ENCODE measurements at places on chromosomes 7 and 10. TPM values are rescaled to one million over a fixed set of nuclear protein-coding genes. Genes with fewer than 3 reads are reported as not detected.

- no peak for DNase-seq
These were observed 181.2 kb upstream of the KCND2 start for GRCh38 chr7:120091807-120092206.

DNA sequence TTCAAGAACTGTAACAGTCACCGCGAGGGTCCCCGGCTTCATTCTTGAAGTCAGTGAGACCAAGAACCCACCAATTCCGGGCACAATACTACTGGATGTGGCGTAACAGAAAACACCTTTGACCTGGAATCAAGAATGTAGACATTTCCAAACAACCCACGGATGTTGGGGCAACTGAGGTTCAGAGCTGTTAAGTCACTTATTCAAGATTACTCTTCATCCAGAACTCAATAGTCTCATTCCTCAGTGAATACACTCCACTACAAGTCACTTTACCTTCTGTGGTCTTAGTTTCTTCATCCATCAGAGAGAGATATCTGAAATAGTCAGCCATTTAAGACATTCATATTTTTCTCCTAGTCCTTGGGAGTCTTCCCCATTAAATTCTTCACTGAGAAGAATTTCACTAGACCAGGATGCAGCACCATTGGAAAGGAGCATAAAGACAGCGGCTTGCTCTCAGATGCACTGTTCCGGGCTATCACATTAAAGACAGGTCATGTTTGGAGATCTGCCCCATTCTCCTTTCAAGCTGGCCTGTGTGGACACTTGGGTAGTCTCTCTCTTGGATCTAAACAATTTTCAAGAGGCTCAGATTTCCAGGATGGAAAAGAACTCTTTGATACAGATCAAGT is 32.3 kb upstream of the ARID5B start:
- DNase-seq: no peak

DNA sequence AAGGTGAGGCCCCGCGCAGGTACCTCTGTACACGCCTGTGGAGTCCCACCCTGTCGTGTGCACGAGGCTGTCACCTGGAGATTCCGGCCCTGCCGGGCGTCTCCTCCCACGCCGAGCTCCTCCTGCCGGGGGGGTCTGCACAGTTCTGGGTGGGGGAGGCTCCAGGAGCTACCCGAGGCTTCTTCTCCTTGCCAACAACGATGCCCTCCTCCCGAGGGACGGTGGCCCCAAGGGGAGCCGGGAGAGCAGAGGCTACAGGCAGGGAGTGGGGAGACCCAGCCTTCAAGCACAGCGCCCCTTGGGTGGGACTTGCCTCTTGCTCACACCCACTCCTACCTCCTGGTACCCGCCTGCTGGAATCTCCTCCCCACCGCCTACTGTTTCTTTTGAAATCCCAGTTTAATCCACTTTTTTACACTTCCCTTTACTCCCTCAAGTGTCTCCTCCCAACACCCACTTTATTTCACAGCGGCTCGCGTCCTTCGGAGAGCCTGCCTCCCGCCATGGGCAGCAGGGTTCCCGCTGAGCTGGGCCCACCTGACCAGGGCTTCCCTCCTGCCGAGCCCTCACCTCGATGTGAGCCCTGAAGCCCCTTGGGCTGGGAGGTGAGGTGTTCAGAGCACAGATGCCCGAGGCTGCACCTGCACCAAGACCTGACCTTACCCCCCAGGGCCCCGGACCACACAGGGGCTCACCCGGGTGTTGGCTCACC is 338.1 kb downstream of the DNAJB6 start:
- DNase-seq: no peak

Gene DNAJC2
- total RNA-seq: 16.8 TPM

DNA sequence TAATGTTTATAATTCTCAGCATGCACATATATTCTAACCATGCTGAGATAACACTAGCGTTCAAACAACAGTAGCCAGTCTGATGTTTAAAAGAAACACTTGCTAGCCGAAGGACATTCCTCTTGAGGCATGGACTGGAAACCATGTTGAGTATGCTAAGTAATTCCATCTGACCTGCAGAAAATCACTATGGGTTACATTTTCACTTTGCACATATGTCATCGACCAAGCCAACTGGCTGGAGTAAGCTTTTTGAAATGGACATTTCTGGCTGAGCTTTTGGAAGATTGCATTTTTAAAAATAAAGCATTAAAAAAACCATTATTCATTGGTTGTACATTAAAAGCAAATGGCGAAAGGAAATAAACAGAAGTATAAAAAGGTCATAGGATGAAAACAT is 88.2 kb downstream of the BBS9 start:
- DNase-seq: no peak

- no peak for DNase-seq
These were observed 761.9 kb downstream of the MAGI2 start for GRCh38 chr7:78691584-78691983.

DNA sequence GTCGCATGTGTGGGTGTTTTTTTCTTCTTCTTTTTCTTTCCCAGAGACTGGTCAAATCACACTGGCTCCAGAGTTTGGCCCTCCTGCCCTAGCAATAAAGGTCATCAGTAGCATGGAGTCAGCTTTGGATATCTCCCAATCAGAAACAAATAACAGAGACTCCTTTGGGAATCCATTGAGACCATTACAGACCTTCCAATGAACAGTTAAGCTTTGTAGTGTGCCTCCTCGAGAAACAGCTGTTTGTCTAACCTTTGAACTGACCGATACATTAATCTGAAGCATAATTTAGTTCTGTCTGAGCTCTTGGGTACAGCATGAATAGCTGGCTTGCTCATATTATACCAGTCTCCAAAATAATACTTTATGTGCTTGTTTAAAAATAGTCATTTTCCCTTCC is 1103.2 kb downstream of the GATA3 start:
- DNase-seq: no peak

DNA sequence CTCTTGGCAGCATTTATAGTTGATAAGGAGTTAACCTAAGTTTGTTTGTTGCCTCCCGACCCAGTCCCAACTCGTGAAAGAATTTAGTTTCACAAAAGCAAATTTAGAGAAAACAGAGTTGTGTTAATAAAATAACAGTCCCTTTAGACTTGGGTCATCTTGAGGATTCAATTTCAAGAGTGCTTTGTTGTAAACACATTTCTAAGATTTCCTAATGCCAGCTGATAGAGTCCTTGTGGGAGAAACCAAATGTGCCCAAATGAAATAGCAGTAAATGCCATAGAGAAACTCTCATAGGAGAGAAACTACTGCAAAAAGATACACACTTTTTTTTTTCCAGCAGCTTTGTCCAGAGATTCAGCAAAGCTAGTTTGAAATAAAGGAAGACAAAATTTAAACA is 211.3 kb upstream of the BMPER start:
- no peak for DNase-seq

DNA sequence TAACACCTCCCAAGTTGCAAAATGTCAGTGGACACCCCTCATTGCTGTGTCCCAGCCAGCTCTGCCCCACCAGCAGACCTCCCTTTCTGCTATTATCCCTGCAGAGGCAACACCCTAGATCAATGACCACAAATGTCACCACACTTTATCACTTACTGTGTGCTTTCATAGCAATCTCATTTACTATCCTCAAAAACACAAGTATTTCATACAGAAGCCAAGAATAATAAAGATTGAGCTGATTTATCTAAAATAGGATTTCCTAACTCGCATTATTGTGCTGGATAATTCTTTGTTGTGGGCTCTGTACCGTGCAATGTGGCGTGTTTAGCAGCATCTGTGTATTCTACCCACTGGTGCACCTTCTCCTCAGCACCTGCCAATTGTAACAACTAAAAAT is 13.2 kb upstream of the ABCB5 start:
- DNase-seq: no peak

DNA sequence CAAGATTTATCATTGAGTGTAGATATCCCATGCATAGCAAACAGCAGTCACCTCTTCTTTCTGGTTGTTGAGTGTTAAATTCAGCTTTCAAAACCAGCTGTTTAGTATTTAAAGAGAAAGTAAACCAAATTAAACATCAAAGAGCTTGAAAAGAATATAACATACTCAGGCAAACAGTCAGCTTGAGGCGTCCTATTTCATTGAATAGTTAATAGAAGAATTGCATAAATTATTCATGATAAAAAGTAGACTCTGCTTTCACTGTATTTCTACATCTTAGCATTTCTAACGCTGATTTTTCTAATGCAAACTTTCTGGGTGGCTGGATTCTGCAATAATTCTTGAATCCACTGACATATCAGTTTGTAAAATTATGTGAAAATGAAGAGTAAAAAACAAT is 464.5 kb upstream of the LRRN3 start:
- DNase-seq: no peak

DNA sequence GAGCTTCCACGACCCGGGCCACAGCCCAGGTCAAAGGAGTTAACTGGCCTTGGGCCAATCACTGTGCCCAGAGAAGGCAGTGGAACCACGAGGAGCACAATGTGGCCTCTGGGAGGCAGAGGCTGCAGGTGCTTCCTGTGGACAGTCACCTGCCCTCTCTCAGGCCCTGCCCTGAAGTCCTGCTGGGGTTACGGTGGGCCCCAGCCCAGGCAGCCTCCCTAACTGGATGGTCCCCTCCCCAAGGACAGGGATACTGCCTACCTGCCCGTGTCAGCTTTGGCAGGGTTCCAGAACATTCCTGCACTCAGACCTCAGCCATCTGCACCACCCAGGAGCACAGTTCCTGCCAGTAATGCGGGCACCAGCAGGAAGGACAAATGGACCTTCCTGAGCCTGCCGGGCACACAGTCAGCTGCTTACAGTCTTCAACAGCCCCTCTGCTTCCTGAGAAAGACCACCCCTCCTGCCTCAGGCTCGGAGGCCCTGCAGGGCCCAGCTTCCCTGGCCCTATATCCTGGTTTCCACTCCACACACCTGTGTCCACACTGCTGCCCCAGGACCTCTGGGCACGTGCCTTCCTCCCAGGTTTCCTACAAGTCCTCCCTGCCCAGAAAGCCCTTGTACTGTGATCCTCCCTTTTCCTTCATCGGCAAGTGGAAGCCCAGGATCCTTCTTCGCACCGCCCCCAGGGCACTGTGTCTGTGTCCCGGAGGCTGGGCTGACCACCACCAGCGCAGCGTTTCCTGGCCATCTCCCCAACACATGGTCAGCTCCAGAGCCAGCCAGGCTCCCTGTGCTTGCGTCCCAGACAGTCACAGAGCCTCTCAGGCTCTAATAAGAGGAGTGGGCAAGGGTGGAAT is 23.3 kb downstream of the WDR86 start:
- no peak for DNase-seq

Gene SPDYE2B
- not detected for total RNA-seq

DNA sequence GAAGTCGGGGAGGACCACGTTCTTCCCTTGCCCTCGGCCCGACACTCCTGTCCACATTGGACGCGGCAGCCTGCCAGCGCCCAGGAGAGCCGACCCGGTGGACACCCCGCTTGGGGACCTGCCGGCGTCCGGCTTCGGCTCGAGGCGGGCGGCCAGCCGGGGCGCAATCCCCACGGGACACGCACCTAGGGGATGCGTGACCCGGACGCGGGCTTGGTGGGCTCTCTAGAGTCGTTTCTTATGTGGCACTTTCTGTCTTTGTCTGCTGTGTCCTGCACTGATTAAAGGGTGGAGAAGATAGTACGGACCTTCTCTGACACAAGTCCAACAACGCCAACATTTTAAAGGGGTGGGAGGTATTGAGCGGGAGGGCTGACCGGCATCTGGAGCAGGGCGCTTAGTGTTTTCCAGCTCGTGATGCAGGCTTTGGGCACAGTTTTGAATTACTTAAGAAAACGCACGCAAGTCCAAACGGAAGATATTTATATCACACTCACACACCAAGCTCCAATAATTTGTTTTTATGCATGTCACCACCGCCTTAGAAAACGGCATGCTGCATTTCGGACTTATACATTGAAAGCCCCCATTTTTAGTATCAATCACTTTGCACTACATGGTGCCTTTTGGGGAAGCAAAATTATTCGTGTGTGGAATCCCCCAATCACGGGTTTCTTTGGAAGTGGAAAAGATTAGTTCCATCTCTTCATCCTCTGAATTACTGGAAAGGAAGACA is 3.9 kb upstream of the SPAG6 start:
- no peak for DNase-seq

Gene DPYSL4
- total RNA-seq: 0.13 TPM

DNA sequence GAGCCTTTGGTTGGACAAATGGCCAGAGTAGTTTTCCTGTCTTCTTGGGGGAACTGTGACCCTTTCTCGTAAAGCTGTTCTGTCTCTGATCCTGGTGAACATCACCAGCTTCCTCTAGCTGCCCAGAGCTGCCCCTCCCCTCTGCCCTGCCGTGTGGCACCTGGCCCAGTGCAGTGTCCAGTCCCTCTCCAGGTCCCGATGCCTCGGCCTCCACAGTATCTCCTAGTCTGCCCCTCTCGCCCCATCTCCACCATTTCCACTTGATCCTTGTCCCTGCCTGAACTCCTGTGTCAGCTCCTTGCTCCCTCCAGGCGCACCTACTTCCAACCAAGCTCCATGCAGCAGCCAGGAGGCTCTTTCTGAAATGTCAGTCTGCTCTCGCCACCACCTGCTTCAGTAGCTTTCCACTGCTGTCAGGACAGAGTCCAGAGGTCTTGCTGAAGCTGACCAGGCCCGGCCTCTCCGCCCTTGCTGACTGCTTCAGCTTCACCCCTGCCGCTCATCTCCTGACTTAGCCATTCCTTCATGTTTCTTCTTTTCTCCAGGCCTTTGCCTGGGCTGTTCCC is 133.6 kb downstream of the GRK5 start:
- DNase-seq: no peak

- no peak for DNase-seq
These were observed 72.7 kb upstream of the PIK3CG start for GRCh38 chr7:106792233-106792926.

Gene GPR26
- total RNA-seq: not detected

DNA sequence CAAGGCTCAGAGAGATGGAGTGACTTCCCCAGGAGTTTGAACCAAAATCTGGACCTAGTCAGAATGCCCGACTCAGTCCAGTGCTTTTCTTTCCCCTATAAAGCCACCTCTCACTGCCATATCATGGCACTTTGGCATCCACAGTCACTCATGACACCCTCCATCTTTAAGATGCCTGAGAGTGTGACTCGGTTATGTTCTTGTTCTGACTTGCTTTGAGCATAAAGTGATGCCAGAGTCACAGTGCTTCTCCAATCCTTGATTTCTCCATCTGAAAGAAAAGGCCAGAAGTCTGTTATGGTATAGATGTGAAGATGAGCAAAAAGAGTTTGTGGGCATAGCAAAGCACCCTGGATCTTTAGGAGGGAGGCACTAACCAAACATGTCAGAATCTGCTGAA is 538.1 kb downstream of the SORCS1 start:
- peak; percentile 51 for DNase-seq

DNA sequence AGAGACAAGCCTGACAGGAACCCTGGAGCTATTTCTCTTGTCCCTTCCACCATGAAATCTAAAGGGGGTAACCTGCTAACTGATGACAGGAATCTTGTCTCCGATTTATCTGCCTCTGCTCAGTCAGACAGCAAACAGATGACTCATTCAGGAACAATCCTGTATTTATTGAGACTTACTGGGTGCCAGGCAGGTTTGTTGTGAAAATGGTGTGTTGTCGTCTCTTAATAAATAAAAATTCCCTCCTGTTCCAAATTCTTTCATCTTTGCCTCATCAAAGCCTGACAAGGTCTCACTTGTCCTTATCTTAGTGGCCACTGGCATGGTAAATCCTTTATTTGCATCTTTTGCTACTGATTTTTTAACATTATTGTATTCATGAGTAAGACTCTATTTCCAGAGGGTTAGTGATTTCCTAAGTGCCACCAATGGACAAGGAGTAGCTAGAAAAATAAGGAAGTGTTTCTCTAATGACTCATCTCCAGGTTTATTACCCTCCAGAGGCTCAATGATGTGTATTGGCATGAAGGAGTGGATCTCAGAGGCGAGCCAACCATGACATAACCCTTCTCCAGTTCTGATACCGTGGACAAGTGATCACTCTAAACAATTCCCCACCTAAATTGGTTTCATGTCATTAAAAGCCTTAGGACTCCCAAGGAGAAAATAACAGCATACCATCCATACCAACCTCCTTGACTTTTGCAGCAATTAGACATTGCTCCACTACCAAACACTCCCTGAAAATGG is 724.0 kb downstream of the GRID1 start:
- peak; percentile 93 for DNase-seq

All from bronchial epithelial cell (primary cell).